ENCODE measurements at places on chromosomes 3 and 15. TPM values are rescaled to one million over a fixed set of nuclear protein-coding genes. Genes with fewer than 3 reads are reported as not detected.

DNA sequence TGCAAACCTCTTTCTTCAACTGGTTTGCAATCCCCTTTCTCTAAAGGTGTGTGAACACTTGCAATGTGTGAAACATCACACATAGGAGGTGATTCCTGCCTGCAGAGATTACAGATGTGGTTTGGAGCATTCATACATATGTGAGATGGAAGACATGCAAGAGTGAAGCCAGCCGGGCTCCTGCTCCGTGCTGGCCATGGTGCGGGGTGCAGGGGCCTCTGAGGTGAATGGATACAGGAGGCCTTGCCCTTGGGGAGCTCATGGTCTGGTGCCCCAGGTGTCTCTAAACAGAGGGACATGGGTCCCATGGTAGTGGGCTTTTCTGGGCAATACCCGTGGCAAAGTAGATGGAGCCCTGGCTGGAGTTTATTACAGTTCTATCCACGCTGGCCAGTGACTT, 6.0 kb downstream of the SLC6A11 start:
- H3K4me1 ChIP-seq, result no peaks in the 10 kb centered on the region
- H3K27ac ChIP-seq, result no peak overlapping the region
- no peak for DNase-seq
- H3K27me3 ChIP-seq, result no peaks in the 10 kb centered on the region
- H3K4me3 ChIP-seq, result no peak overlapping the region

The SLC28A2 gene
- not detected for total RNA-seq

- H3K36me3 ChIP-seq, result no peaks in the 10 kb centered on the region
- H3K4me3 ChIP-seq, result no peak overlapping the region
- no peaks in the 10 kb centered on the region for H3K27me3 ChIP-seq
- no peak for DNase-seq
- no peak overlapping the region for H3K27ac ChIP-seq
These were observed 27.1 kb upstream of the TPRG1 start for GRCh38 chr3:189144645-189145044.

GRCh38 chr3:62084558-62084957, 288.8 kb downstream of the FEZF2 start:
- H3K27ac ChIP-seq, result no peak overlapping the region
- H3K27me3 ChIP-seq, result no peaks in the 10 kb centered on the region
- no peak overlapping the region for H3K4me3 ChIP-seq
- DNase-seq, result no peak

GRCh38 chr15:43105077-43105736, 631 bp downstream of the UBR1 start:
- no peak for DNase-seq
- peaks cover 22% of the 10 kb centered on the region for H3K4me1 ChIP-seq
- peak overlapping the region; percentile 92 for H3K27ac ChIP-seq
- peak overlapping the region; percentile 68 for H3K4me3 ChIP-seq
- no peaks in the 10 kb centered on the region for H3K27me3 ChIP-seq
- no peaks in the 10 kb centered on the region for H3K36me3 ChIP-seq

Data from tibial nerve (tissue), 4 donors.